ENCODE measurements at places on chromosomes 1 and 21.

GRCh38 chr1:40450495-40451237 is 390 bp downstream of the ZFP69B start:
- DNase-seq, result peak; percentile 10

DNA sequence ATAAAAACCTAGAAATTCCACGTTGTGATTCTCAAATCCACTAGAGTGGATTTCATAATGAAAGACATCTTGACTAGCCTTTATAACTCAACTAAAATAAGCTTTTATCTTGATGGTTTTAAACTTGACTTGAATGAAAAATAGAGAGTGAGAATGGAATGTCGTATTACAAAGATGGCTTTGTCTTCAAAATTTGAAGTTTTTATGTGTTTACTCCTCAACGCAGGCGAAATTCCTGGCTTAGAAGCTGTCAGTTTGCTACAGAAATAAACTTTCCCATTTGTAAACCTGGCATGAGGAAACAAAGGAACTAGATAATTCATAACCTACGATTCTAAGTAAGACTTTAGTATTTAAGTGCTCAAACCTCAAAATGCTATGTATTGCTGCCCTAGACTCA is 90.0 kb upstream of the KRTAP19-8 start:
- DNase-seq, result no peak

DNA sequence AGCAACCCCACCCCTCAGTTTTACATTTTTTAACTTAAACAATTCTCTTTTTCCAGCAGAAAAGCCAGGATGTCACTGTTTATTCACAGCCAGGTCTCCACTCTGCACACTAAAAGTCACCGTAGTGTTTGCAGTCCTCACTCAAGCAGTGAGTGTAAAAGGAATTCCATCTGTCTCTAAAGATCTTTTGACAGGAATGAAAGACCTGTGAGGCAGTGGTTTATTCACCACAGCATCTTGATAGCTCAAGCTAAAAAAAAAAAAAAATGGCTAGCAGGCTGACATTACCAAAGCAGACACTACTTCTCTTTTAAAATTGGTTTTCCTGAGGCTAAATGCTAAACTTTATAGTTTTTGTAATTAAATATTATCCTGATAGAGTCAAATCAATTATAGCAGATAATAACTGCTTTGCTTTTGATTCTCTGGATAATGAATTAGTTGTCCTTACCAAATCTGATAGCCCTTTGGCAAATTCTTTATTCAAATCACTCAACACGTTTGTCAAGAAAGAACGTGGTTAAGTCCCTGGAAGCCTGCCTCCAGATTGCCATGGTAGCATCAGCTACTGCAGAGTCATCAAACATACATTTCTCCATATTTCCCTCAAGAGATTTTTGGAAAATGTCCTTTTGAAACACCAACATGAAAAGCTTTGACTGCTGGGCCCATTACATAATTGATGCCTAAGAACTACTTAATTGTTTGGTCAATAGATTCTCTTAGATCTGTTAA is 22.2 kb upstream of the SLC5A9 start:
- no peak for DNase-seq

DNA sequence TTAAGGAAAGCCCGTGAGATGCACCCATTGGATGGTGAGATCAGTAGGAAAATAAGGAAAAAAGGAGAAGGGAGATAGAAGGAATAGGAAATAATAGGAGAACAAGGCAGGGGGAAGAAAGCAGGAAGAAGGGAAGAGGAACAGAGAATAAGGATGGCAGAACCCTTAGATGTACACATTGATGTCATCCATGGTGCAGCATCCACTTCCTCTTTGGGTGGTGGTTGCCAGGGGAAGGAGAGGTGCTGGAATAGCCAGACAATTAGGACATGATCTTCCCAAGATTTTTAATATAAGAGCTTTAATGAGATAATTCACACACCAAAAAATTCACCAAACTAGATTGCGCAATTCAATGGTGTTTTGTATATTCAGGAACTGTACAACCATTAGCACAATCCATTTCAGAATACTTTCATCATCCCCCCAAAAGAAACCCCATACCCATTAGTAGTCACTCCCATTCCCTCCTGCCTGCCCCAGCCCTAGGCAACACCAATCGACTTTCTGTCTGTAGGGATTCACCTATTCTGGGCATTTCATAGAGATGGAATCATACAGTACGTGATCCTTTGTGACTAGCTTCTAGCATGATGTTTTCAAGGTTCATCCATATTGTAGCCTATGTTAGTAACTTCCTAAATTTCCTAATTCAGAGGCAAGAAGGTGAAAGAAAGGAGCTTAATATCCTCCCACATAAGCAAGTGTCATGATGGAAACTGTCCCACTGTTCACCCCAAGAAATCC is 121.4 kb downstream of the PLXNA2 start:
- DNase-seq, result no peak

GRCh38 chr1:74343216-74343615 is 108.0 kb downstream of the TNNI3K start:
- no peak for DNase-seq

GRCh38 chr1:22275167-22275566 is 132.3 kb upstream of the WNT4 start:
- DNase-seq, result no peak

DNA sequence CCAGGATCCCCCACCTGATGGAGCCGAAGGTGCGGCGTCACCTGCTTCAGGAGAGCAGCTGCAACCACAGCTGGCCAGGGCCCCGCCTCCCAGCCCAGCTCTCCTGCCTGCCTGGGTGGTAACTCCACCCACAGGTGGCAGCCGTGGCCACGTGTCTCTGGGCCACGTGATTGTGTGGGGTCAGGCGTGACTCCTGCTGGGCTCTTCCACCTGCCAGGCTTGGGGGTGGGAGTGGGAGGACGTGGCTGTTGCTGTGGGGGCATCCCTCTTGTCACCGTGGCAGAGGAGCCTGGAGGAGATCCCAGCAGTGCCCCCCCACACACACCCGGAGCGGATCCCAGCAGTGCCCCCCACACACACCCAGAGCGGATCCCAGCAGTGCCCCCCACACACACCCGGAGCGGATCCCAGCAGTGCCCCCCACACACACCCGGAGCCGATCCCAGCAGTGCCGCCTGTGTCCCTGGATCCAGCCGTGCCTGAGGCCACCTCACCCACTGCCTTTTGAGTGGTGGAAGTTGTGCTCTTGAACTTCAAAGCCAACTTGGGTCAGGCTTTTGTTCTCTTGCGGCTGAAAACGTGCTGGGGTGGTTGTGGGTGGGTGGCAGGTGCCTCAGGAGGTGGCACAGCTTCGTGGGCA is 32.2 kb downstream of the POFUT2 start:
- no peak for DNase-seq

Measured in nucleus accumbens (tissue), 56 donors.